ENCODE measurements at places on chromosomes 11 and 22. TPM values are rescaled to one million over a fixed set of nuclear protein-coding genes. Genes with fewer than 3 reads are reported as not detected.

GRCh38 chr11:57345555-57346211 lies 7.5 kb downstream of the P2RX3 start:
- DNase-seq = no peak

- no peak for DNase-seq
These were observed 67.5 kb downstream of the LHFPL7 start for GRCh38 chr22:24878969-24879368.

GRCh38 chr11:34205326-34206035 lies 100.1 kb downstream of the NAT10 start:
- DNase-seq = no peak

- no peak for DNase-seq
These were observed 419 bp downstream of the ANKRD54 start for GRCh38 chr22:37843741-37844089.

DNA sequence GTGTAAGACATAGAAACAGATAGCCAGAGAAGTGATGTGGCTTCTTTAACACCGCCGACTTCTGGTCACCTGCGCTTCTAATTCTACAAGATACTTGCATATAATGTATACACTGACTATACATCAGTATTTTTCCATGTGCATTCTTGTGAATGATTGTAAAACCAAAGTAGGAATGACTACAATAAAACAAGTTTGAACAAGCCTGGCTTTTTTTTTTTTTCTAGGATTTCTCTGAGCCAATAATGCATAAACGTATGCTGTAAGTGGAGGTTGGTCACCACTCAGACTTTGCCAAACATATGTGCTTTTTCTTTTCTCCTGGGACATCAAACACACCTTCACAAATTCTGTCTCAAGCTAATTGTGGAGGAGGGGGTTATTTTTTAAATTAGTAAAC lies 237.8 kb upstream of the KIRREL3 start:
- no peak for DNase-seq

- no peak for DNase-seq
These were observed 57.0 kb downstream of the PDE3B start for GRCh38 chr11:14700593-14700992.

DNA sequence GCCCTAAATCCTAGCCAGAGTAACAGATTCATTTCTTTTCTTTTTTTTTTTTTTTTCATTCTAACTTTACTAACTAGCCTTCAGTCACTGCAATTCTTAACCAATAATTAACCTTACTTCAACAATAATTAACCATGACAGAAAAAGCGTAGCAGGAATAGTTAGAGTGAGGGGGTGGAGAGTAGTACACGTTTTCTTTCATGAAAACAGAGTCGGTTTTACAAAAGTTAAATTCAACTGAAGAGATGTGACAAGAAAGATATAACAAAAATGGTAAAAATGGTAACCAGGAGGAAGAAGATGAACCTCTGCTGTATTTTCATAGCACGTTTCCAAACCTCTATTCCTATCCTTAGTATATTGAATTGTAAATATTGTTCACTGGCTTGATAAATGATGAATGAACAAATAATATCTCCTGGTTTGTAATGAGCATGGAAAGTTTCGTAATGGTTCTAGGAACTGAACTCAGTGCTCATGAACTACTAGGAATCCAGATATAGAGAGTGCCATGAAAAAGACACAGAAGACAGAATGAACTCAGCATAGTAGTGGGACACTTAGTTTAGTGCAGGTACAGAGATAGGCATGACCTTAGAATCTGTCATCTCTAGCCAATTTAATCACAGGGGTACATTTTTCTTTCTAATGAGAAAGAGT lies 116.5 kb upstream of the ANO5 start:
- no peak for DNase-seq

- DNase-seq = no peak
These were observed 54.6 kb upstream of the ASPHD2 start for GRCh38 chr22:26374391-26375026.

Gene RFPL3
- total RNA-seq = not detected

- DNase-seq = no peak
These were observed 9.4 kb downstream of the DGCR8 start for GRCh38 chr22:20089226-20089976.

Gene OR5AR1
- not detected for total RNA-seq

Gene WNT7B
- total RNA-seq = 1.5 TPM

DNA sequence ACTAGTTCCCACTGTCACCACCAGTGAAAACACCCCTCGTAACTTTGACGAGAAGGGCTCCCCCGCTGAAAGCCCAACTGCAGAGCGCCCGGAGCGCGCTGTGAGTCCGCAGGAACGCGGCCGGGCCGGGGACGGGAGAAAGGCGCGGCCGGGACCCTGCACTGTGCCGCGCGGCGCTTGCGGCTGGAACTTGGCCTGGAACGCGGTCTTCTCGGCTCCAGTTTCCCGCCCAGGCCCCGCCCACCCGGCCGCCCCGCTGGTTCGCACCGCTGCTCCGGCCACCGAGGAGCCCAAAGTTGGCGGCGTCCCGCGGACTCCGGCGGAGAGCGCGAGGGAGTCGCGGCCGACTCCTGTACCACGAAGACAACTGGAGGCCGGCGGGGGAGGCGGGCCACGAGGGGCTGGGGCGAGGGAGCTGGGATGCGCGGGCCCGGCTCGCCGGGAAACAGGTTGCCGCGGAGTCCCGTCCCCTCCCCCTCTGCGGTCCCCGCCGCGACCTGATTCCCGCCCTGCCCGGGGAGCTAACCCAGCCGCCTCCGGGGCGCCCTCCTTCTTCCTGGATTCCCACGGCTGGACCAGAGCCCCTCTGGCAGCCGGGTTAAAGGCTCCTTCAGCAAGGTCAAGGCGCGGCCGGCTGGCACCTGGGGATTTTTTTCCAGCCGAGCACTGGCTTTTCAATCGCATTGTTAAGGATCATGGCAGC lies 3.4 kb downstream of the TENM4 start:
- no peak for DNase-seq

DNA sequence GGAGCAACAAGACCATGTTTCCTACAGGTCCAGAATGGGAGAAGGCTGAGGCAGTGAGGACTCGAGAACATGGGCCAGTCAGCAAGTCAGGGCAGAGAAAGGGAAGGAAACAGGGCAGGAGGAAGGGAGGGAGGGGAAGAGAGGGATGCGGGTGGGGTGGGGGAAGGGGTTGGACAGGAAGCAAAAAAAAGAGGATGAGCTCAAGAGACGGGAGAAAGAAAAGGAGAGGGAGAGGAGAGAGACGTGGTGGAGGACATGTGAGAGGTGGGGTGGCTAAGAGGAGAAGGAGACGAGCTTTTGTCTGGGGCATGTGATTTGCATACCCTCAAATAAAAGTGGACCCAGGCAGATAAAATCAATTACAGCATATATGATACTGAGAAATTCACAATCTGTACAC lies 389.5 kb upstream of the B3GAT1 start:
- no peak for DNase-seq

- DNase-seq = no peak
These were observed 336.5 kb downstream of the TMEM135 start for GRCh38 chr11:87374038-87374807.

- DNase-seq = no peak
These were observed 45.0 kb downstream of the LARGE1 start for GRCh38 chr22:33875316-33875715.

Measured in glomerular endothelial cell (primary cell).